ENCODE measurements at places on chromosomes 4 and X.

DNA sequence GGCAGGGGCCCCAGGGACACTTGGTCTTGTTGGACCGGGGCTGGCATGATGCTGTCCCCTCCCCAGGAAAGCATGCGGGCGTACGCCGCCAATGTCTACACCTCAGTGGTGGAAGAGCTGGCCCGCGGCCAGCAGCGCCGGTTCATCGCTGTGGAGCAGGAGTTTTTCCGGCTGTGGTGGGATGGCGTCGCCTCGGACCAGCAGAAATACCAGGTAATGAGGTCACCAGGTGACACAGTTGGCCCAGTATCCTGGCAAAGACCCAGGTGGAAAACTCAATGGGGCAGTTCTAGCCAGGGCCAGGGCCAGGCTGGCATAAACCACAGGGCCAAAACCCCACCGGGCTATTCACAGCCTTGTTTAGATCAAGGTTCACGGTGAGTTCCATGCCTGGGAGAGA is 1.5 kb downstream of the MAN2B2 start:
- no peak for DNase-seq

GRCh38 chrX:76279007-76279406 is 106.1 kb downstream of the PBDC1 start:
- DNase-seq: peak; percentile 18

DNA sequence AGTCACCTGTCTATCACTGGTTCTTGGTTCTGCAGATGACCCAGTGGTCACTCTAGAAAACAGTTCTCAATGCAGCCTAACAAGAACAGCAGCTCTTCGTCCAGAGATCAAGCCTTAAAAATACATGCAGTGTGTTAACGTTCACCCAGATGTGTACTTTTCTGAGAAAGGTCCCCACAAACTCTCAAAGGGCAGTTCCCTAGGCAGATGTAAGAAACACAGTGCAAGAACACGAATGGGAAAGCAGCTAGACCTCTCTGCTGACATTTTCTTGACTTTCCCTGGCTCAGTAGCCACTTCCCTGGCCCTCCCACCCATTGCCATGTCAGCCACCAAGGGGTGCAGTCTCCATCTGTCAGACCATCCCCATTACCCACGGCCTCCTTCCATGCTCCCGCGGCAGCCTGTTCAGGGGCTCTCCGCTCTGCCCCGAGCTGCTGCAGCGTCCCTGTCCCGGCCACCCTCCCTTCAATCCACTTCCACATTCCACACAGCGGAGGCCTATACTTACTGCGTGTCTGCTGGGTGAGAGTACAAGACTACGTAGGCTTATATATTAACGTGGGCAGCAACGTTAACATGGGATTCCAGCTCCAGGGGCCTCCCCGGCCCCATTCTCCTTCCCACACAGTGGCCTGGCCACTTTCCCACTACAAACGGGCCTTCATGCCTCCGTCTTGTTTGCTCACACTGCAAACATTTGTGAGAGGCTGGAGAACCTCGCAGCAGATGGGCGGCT is 34.3 kb downstream of the IRF2 start:
- DNase-seq: no peak

GRCh38 chr4:8402640-8403039 is 37.9 kb downstream of the ACOX3 start:
- no peak for DNase-seq

DNA sequence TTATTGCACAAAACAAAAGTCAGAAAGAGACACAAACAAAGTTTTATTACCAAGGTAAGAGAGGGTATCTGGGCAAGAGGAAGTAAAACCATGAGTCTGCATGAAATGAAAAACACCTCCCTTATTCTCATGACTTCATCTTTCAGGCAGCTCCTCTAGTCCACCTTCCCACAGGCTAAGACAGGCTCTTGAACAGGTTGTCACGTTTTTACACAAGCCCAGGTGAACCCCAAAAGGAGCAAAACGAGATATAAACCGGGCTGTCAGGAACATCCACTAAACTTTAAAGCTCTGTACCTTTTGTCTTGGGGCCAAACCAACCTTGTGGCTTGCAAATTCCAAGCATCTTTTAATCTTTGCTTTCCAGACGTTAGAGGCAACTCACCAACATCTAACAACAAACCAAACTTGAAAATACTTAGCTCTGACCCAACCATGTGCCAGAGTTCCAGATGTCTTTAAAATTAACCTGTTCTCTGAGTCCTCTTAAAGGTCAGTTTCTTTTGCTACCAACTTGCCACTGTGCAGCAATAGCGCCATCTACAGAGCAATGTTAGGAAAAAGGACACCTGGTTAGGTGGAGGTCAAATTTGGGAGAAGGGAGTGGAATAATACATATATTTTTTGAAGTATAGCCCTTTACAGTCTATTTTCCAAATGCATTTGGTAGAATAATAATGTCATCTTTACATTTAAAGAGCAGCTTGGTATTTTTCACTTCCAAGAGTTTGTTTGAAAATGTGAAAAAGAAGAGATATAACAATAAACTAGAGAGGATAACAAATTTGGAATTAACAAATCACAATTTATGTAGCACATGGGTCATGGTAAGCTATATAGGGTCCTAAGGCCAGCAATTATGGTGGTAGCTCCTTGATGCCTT is 73.1 kb downstream of the QRFPR start:
- no peak for DNase-seq

Data from RCC 7860 (cell line).